ENCODE measurements at places on chromosomes 16 and 17.

DNA sequence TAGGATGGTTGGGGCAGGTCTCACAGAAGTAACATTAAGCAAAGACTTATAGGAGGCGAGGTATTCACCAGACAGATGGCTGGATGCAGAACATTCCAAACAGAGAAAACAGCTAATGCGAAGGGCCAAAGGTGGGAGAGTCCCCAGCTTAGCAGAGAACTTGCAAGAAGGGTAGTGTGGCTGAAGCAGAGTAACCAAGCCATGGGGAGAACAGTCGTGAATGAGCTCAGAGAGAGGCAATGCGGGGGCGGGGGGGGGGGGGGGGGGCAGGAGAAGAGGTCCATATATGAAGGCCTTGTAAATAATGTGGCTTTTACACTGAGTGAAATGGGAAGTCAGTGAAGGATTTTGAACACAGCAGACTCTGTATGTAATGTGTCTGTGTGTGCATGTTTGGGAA is 81.3 kb downstream of the SMG6 start:
- DNase-seq = no peak

DNA sequence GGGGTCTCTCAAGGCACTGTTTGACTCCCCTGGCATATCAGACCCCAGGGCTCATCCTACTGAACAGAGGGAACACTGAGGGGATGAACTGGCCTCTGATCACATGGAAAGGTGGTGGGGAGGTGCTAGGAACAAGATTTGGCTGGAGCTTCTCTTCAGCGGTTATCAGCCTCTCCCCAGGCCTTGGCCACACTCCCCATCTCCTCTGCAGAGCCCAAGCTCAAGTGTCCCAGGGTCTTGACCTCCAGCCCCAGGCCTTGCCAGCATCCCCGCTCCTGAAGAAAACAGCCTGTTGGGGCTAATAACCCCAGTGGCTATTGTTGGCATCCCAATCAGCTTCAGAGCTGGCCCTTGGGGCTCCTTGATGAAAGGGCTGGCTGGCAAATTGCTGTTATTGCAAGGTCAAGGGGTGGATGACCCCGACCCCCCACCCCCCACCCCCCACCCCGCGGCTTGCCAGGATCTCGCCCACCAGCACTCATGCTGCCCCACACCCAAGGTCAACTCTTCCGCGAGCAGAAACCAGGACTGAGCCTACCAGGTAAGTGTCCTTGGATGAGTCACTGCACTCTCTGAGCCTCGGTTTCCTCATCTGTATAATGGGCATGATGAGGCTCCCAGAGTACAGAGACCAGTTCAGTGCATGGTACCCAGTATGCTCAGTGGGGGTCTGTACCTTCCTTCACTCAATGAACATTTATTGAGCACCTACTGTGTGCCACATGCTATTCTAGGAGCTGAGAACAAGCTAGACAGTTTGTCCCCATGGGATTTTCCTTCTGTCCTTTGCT is 18.8 kb upstream of the FAM83G start:
- DNase-seq = no peak

DNA sequence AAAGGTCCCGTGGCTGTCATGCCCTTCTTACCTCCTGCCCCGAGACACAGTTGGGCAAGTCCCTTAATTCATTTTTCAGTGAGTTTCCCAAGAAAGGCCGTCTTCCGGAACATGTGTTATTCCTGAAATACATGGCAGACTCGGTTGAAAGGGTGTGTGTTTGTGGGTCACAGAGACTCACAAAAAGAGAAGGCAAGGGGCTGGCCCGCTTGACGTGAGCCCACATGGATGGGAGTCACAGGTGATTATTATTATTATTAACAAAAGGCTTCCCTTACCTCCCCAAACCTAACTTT is 34.1 kb upstream of the CCR7 start:
- DNase-seq = no peak

DNA sequence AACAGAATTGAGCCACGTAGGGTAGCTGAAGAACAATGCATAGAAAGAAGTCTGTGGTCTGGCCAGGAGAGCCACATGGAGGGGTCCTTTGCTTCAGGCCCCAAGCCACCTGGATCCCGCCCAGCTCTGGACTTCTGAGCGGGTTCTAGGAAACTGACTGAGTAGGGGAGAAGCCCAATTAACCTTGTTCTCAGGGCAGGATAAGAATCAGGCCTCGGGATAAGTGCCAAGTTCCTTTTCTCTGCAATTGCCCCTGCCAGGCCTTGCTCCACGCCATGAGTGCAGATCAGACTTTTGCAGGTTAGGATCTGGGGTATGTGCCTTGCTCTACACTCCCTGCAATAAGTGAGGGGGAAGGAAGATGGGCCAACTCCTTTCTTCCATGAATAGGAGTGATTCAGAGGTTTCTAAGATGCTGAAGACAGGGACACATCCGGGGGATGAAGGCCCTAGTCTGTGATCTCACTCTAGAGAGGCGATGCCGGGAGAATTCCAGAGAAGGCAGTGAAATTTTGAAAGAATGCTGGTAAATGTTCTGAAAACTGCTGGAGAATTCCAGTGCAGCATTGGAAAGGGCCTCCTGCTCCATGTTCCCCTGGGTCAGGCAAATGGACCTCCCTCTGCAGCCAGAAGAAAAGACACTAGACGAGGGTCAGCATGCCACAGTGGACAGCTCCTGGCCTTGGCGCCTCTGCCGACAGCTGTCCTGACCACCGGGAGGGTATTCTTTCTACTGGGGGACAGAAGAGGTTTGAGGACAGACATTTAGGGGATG is 5.8 kb downstream of the NEUROD2 start:
- no peak for DNase-seq

- DNase-seq = no peak
These were observed 210.4 kb upstream of the N4BP1 start for GRCh38 chr16:48820379-48820778.

DNA sequence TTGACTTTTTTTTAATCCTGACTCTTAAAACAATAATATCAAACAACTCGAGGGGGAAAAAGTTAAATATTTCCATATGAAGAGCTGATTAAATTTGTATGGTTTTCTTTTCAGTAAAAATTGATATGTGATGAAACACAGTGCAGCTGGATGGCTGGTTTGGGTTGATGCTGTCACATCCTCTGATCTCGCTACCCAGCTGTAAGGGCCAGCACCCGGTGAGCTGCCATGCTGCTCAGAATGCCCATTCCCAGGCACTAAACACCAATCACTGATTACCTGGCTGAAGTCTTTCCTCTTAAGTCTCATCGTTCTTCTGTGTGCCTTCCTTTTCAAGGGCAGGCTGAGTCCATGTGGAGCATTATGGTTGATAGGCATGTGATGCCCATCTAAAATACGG is 234.3 kb downstream of the IRX3 start:
- DNase-seq = no peak

DNA sequence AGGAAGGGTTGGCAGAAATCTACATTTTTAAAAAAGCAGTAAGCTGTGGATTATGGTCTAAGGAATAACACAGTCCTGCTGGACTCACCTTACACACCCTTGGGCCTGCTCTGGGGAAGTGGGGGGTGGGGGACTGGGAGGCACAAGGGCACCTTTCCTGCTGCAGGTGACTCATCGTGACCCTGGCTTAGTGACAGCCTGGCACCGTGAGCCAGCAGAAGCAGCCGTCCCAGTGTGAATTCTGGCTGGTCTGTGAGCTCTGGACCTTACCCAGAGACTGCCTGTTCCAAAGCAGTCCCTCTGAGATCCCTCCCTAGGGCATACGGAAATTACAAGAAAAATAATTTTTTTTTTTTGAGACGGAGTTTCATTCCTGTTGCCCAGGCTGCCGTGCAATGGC is 4.2 kb upstream of the CRK start:
- DNase-seq = no peak

DNA sequence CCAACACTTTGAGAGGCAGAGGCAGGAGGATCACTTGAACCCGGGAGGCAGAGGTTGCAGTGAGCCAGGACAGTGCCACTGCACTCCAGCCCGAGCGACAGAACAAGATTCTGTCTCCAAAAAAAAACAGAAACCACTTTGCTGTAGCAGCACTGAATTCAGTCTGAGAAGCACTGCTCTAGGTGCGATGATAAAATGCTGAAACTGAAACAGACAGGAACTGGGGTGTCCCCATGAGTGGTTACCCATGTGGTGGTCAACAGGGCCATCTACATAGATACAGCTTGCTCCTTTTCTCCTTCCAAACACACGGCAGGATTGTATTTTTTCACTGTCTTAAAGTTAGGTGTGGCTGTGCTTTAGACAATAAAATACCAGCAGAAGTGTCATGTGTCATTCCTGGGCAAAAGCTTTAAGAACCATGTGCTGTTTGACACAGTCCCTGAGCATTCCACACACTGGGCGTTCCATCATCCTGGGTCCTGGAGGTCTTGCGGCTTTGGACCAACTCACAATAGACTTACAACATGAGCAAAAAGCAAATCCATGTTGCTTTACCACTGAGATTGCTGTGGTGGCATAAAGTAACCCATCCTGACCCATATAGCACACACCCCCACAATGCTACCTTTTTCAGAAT is 11.5 kb downstream of the GAS7 start:
- DNase-seq = no peak

DNA sequence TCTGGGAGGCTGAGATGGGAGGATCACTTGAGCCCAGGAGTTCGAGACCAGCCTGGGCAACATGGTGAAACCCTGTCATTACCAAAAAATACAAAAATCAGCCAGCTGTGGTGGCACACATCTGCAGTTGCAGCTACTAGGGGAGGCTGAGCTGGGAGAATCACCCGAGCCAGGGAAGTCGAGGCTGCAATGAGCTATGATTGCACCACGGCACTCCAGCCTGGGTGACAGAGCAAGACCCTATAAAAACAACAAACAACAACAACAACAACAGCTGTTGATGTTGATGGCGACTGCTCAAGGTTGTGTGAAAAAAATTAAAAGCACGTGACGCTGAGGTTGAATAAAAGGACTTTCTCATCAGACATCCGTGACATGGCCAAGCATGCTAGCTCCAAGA is 40.8 kb upstream of the CIBAR2 start:
- DNase-seq = no peak

GRCh38 chr17:74430385-74430705 is 1.5 kb upstream of the GPRC5C start:
- DNase-seq = no peak

DNA sequence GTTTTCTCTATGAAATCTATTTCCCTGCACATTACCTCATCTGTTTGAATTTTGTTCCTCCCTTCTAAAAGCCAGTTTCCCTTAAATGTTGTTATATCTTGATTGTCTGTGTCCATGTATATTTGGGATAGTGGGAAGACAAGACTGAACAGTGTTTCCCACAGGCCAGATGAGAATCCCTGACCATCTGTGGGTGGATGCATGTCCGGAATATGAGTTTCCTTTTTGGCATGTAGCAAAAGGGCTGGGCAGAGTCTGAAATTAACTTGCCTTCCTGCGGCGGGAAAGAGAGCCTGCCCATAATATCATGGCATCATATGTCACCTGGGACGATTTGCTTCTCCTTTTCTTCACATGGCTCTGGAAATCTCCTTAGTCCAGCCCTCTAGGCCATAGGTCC is 385.8 kb upstream of the MAF start:
- DNase-seq = no peak
